ENCODE measurements at places on chromosomes 12 and 14. TPM values are rescaled to one million over a fixed set of nuclear protein-coding genes. Genes with fewer than 3 reads are reported as not detected.

RERGL gene
- not detected for total RNA-seq

AKAP6 gene
- 0.15 TPM for total RNA-seq

SLCO1A2 gene
- total RNA-seq: not detected

RPS6KL1 gene
- total RNA-seq: 0.89 TPM

KRT80 gene
- total RNA-seq: 0.17 TPM

GRIN2B gene
- not detected for total RNA-seq

CDK4 gene
- total RNA-seq: 202 TPM

TPI1 gene
- total RNA-seq: 1,045 TPM

IFT81 gene
- total RNA-seq: 8.2 TPM

REP15 gene
- 0.89 TPM for total RNA-seq

MMP19 gene
- 12.6 TPM for total RNA-seq

AVPR1A gene
- total RNA-seq: not detected

HOXC4 gene
- total RNA-seq: 1.6 TPM

RD3L gene
- not detected for total RNA-seq

TMEM120B gene
- 8.8 TPM for total RNA-seq

GPR84 gene
- total RNA-seq: not detected

TAS2R31 gene
- 0.15 TPM for total RNA-seq

TMEM52B gene
- total RNA-seq: 2.5 TPM

YARS2 gene
- total RNA-seq: 30.6 TPM

BICDL1 gene
- under 0.01 TPM for total RNA-seq

PLD4 gene
- total RNA-seq: not detected

NDRG2 gene
- 1.5 TPM for total RNA-seq

CIDEB gene
- 1.3 TPM for total RNA-seq

STRAP gene
- 121 TPM for total RNA-seq

DLK1 gene
- 0.15 TPM for total RNA-seq

KRT85 gene
- not detected for total RNA-seq

OR6C2 gene
- total RNA-seq: not detected

RBM25 gene
- 19.7 TPM for total RNA-seq

LMNTD1 gene
- total RNA-seq: 0.30 TPM

OR4K13 gene
- total RNA-seq: not detected

SYCP3 gene
- total RNA-seq: 0.50 TPM

RIPK3 gene
- total RNA-seq: 0.84 TPM

EML5 gene
- not detected for total RNA-seq

C14orf180 gene
- total RNA-seq: not detected

ETFBKMT gene
- total RNA-seq: 2.2 TPM

TMTC1 gene
- 26.6 TPM for total RNA-seq

SELPLG gene
- 0.74 TPM for total RNA-seq

ERP27 gene
- total RNA-seq: not detected

DTX3 gene
- 22.1 TPM for total RNA-seq

KCNJ8 gene
- total RNA-seq: 1.6 TPM

HDAC7 gene
- 55.8 TPM for total RNA-seq

SMIM41 gene
- total RNA-seq: not detected

FOXG1 gene
- 0.15 TPM for total RNA-seq

MON2 gene
- total RNA-seq: 11.3 TPM

ADAM21 gene
- under 0.01 TPM for total RNA-seq

PTPN21 gene
- 5.5 TPM for total RNA-seq

WSCD2 gene
- total RNA-seq: not detected

TMEM229B gene
- total RNA-seq: not detected

HOXC12 gene
- not detected for total RNA-seq

IL22 gene
- not detected for total RNA-seq

C12orf50 gene
- not detected for total RNA-seq

B4GALNT3 gene
- under 0.01 TPM for total RNA-seq

LGMN gene
- 13.3 TPM for total RNA-seq

KRT78 gene
- total RNA-seq: not detected

AMN1 gene
- total RNA-seq: 8.9 TPM

LLPH gene
- 5.9 TPM for total RNA-seq

All from bronchus fibroblast of lung (primary cell).